Retina (tissue), 1 donor: ENCODE measurements at places on chromosomes 2 and 18.
A peak's percentile ranks its signal among the peaks of the same experiment; 100 is the strongest.

- DNase-seq, result peak; percentile 28
These were observed 189.9 kb downstream of the INO80D start for GRCh38 chr2:205895981-205896655.

GRCh38 chr2:2667690-2668089 is 336.6 kb upstream of the MYT1L start:
- DNase-seq, result no peak

DNA sequence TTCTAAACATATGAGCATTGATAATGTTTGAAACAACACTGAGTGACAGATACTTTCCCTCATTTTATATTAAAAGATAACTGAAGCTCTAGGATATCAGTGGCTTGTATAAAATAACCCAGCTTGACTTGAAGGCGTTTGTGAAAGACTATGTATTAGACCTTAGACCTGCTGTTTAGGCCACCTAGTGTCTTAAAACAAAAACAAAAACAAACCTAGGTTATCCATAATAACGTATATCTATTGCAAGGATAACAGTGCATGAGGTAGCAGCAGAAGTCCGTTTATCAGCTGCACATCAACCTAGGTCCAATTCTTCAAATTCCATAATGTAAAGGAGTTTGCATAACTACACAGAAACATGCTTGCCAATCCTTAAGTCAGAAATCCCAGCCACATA is 79.5 kb upstream of the MAP2 start:
- DNase-seq, result no peak

GRCh38 chr18:635171-635570 is 22.3 kb upstream of the TYMS start:
- DNase-seq, result no peak

DNA sequence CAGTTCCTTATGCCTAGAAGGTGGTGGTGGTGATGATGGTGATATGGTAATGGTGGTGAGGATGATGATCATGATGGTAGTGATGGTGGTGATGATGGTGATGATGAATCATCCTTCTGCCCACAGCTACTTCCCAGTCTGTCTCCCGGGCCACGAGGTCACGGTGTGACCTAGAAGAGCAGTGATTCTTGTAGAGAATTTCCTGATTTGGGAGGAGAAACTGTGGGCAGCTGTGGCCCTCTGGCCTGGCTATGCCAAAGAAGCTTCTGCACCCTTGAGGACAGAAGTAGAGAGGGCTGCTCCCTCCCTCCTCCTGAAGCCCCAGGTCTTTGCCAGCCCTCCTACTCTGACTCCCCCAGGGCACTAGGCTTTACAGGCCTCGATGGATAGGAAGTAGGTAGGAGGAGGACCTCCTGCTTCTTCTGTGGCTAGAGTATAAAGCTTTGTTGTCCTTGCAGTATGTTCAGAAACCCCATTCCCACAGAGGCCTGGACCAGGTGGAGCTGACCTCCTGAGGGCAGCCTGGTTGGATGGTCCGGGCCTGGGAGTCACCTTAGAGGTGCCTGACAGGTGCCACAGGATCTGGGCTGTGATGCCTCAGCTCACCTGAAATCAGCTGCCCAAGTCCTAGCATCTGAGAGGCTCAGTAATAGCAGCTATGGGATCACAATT is 57.9 kb upstream of the EPAS1 start:
- DNase-seq, result no peak

- peak; percentile 20 for DNase-seq
These were observed 316.8 kb upstream of the KCNH7 start for GRCh38 chr2:163155279-163155883.

DNA sequence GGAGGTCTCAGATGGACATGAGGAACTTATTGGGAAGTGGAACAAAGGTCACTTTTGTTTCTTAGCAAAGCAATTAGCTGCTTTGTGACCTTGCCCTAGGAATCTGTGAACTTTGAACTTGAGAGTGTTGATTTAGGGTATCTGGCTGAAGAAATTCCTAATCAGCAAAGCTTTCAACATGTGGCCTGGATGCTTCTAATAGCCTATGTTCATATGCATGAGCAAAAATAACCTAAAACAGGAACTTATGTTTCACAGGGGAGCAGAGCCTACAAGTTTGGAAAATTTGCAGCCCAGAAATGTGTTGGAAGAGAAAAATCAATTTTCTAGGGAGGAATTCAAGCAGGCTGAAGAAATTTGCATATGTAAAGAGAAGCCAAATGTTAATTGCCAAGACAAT is 405.8 kb upstream of the SALL3 start:
- DNase-seq, result no peak

DNA sequence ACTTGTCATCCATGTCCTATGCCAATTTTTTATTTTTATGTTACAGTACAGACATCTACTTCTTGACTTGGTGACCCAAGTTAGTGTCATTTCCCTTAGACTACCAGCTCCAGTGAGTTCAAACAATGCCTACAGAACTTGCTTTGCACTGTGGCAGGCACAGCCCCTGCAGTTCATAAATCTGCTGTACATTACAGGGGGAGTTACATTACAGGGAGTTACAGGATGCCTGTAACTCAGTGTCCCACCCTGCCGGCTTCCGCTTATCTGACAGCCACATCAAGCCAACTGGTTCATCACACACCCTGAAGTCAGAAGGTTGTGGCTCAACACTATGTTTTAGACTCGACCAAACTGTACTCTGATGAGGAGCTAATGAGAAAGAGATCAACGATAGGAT is 7.8 kb upstream of the NPAS2 start:
- DNase-seq, result no peak

- DNase-seq, result no peak
These were observed 835.9 kb upstream of the CHAC2 start for GRCh38 chr2:52931660-52932059.

GRCh38 chr2:98446850-98447249 is 2.2 kb downstream of the INPP4A start:
- DNase-seq, result no peak

DNA sequence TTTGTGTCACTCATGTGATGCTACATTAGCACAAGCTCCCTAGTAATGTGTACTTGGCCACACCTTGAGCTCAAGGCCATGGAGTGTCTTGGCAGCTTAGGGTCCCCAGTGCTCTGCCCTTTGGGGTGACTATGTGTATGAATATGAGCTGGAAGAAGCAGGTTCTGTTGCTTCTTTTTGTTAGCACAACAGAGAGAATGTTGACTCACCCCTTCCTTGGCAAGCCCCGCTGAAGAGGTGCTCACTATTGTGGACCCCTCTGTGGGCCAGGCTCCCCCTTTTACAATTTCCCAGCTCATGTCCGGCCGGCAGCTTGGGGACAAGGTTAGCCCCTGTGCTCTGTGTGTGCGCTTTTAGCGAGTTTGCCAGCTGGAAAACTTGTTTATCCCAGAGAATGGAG is 48.1 kb downstream of the DGKD start:
- DNase-seq, result no peak

DNA sequence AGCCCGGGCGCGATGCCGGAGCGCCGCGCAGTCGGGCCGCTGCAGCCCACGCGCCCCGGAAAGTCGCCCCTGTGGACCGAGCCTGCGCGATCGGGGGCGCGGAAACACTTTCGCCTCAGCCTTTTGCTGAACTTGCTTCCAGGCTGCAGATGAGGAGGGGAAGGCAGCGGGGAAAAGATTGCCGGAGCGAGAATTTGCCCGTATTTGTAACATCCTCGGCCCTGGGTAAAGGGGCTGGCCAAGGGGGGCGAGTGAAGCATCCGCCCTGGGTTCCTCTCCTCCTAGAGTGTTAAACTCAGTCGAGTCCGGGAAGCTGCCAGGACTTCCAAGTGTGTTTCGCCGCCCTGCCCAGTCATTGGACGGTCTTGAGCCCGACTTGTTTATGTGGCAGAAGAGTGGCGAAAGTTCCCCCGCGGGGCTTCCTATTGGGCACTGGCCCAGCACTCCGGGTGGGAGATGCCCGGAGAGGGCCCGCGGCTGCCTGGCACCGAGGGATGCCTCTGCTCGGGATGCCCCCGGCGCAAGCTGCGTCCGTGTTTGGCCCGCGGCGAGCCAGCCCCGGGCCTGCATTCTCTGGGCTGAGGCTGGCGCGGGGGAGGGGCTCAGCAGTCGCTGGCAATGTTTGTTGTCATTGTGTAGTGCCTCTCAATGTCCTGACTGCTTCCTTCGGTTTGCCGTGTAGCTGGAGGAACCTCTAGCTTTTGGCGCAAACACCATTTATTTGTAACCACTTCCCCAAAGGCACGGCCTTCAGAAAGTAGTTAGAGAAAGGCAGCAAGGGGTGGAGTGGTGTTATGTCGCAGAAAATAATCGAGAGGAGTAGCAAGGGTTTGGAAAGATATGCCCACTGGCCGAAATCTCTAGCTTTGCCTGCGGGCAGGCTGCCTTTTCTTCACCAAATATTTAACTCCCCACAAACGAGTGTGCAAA is 1.1 kb downstream of the CYBRD1 start:
- peak; percentile 92 for DNase-seq

DNA sequence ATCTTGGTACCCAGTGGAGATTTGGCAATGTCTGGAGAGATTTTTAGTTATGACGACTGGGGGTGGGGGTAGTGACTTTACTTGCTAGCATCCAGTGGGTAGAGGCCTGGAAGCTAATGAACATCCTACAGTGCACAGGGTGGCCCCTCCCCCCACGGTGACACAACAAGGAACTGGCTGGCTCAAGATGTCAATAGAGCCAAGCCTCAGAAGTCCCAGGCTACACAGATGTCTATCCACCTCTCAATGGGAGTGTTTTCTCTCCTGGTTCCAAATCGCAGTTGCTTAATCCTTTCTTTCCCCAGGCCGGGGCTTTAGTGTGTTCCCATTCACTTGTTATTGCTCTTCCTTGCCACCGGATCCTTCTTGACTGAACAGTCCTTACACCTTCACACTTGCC is 9.3 kb upstream of the CCBE1 start:
- DNase-seq, result no peak

GRCh38 chr2:173797586-173798263 is 167.4 kb downstream of the SP3 start:
- DNase-seq, result no peak

- no peak for DNase-seq
These were observed 9.4 kb downstream of the MTERF4 start for GRCh38 chr2:241092677-241093076.

DNA sequence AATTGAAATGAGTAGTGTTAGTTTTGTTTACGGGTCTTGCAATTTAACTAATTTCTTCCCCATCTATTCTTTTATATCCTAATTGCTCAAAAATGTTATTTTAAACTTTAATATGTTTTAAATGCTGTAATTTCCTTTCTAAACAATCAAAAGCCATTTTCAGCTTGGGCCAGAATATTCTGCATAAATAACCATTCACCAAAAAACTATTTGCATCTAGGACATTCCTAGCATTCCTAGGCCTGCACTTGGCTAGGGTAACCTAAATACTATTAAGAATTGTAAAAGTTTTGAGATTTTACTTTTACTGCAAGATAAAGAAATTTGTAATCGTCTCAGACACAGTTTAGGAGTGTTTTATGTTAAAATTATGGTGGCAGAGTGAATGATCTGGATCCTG is 7.8 kb upstream of the ETAA1 start:
- DNase-seq, result no peak

DNA sequence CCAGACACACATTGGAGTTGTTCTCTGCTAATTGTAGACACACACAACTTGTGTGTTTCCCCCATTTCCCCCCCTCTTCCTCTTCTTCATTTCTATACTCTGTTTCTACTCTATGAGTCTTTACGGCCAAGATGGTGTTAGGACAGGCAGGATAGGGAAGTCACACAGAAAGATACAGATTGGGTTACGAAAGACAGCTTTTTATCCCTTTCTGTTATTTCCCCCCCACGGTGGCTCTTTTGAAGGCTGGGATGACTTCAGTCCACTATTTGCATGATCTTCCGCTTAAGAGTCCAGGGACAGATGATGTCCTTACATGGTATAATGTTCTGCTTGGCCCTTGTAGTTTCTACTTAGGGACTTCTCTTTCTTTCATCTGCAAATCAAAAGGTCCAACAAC is 1.6 kb upstream of the EMILIN2 start:
- DNase-seq, result no peak

- DNase-seq, result no peak
These were observed 945.7 kb upstream of the LRRTM1 start for GRCh38 chr2:81250270-81250669.

- DNase-seq, result no peak
These were observed 115.2 kb upstream of the NPAS2 start for GRCh38 chr2:100704711-100705110.

DNA sequence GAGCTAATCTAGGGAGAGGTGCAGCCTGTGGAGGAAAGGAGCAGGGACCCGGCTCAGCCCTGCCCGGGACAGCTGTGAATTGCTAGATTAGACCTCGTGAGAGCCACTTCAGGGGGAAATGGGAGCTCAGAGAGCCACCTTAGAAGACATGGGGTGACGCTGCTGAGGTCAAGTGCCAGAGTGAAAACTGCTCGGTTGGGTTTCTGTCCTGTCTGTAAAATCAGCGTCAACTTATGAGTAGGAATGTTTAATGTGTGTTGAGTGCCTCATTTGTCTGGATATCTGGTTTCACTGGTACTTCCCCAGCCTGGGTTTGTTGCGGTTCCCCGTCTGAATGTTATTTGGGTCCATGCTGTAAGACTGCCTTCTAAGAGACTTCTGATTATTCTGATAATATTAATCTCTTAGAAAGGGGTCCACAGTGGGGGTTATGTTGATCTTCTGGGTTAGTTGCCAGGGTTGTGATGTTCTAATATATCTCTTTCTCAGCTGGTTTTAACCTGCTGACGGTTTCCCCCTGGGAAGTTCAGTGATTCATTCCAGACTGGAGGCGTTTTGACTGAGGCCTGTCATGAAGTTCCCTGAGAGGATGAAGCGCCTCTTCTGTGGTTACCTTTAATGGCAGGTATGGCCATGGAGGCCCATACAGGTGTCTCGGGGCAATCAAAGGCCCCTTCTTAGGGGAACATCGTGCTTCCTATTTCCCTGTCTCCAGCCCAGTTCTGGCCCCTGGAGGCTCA is 175.9 kb downstream of the SH3RF3 start:
- no peak for DNase-seq

- peak; percentile 92 for DNase-seq
These were observed 1.4 kb downstream of the TGIF1 start for GRCh38 chr18:3451183-3451988.

DNA sequence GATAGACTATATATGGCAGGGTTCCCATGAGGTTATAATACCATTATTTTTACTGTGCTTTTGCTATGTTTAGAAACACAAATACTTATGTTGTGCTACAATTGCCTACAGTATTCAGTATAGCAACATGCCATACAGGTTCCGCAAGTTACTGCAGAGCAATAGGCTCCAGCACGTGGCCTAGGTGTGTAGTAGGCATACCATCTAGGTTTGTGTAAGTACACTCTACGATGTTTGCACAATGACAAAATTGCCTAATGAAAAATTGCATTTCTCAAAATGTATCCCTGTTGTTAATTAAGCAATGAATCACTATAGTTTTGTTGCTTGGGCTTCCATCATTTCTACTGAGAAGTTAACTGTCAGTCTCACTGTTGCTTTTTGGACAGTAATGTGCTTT is 9.8 kb downstream of the CD302 start:
- no peak for DNase-seq
